Activated CD4-positive, CD25-positive, alpha-beta regulatory T cell (primary cell): ENCODE measurements at places on chromosomes 13 and 19.

- no peak for DNase-seq
Observed at GRCh38 chr19:45218426-45218825, 26.8 kb downstream of the EXOC3L2 start.

- DNase-seq = no peak
Observed at GRCh38 chr19:45348367-45349125, 8.0 kb downstream of the KLC3 start.

DNA sequence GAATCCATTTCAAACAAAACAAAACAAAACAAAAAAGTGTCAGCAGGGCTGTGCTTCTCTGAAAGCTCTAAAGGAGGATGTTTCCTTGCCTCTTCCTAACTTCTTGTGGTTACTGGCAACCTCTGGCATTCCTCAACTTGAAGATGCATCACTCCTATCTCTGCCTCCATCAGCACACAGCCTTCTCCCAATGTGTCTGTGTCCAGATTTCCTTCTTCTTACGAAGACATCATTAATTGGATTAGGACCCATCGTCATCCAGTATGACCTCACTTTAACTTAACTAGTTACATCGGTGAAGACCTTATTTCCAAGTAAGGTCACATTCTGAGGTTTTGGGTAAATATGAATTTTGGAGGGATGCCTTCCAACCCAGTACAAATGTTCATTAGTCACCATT lies 33.8 kb upstream of the GTF2F2 start:
- no peak for DNase-seq

DNA sequence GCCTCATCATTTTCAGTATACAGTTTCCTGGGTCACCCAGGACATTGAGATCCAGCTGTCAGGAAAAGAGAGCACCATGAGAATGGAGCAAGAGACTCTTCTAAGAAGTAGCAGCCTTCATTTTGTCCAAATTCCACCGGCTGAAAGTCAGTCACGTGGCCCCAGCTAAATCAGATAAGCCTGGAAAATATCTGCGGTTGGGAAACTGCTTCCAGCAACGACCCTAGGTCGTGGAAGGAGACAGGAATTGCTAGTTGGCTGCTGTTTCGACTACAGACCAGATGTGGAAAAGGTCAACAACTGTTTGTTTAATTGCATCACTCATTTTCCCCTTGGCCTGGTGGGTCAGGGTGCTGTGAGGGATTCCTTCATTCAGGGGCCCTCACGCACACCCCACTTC lies 107.0 kb downstream of the ZNF536 start:
- no peak for DNase-seq

GRCh38 chr13:67277581-67277980 lies 47.4 kb upstream of the PCDH9 start:
- no peak for DNase-seq

DNA sequence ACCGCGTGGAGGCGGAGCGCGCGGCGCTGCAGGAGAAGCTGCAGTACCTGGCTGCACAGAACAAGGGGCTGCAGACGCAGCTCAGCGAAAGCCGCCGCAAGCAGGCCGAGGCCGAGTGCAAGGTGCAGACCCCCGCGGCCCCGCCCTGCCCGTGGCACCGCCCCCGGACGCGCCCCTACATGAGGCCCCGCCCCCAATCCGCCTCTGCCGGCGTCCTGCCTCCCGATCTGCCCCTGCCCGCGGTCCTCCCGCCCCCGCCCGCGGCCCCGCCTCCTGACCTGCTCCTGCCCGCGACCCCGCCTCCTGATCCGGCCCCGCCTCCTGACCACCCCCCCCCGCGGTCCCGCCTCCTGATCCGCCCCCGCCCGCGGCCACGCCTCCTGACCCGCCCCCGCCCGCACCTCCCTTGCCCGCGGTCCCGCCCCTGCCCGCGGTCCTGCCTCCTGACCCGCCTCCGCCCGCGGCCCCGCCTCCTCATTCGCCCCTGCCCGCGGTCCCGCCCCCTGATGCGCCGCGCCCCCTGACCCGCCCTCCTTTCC lies 11.7 kb downstream of the PRR36 start:
- DNase-seq = peak; percentile 51

DNA sequence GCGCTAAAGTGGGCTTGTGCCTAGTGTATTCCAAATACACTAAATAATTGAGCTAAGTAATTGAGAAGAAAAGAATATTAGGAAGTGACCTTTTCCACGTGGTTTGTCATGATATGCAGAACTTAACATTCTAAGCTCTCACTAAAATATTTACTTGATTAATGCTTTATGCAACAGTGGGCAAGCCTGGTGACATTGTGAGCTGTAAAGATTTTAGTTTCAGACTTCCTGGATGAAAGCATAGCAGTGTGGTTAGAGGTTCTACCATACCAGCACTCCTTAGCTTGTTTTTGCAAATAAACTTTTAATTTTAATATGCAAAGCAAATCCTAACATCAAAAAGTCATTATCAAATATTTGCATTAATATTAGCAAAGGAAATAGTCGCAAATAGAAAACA lies 1065.1 kb upstream of the SPRY2 start:
- DNase-seq = no peak

DNA sequence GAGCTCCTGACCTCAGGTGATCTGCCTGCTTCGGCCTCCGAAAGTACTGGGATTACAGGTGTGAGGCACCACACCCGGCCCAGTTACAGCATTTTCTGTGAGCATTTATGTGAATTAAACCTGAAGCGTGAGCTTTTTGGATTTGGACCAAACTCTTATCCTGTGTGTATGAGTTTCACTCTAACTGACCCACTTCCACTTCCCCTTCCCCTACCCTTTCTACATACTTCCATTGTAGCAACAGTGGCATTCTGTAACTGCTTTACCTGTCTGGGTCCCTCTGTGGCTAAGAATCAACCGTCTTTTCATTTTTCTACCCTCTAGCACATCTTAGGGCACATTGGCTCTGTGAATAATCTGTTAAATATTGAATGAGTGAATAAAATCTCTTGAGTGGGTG lies 16.2 kb downstream of the FRY start:
- no peak for DNase-seq

GRCh38 chr19:19480688-19481087 lies 34.7 kb downstream of the TSSK6 start:
- no peak for DNase-seq

DNA sequence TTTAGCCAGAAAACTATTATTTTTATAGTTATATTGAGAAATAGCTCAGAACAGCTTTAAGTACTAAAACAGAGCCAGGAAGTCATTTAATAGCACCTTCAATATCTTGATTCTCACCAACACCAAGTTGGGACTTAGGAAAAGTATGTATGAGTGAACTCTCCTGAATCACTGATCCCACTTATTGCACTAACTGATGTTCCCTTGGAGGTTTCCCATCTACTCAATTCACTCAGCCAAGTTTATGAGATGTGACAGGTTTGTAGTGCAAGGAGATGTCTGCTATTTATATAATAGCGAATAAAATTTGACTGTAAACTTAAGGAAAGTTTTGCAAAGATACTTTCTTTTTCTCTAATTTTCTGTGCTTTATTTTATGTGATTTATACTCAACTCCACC lies 1147.6 kb upstream of the PCDH20 start:
- no peak for DNase-seq

DNA sequence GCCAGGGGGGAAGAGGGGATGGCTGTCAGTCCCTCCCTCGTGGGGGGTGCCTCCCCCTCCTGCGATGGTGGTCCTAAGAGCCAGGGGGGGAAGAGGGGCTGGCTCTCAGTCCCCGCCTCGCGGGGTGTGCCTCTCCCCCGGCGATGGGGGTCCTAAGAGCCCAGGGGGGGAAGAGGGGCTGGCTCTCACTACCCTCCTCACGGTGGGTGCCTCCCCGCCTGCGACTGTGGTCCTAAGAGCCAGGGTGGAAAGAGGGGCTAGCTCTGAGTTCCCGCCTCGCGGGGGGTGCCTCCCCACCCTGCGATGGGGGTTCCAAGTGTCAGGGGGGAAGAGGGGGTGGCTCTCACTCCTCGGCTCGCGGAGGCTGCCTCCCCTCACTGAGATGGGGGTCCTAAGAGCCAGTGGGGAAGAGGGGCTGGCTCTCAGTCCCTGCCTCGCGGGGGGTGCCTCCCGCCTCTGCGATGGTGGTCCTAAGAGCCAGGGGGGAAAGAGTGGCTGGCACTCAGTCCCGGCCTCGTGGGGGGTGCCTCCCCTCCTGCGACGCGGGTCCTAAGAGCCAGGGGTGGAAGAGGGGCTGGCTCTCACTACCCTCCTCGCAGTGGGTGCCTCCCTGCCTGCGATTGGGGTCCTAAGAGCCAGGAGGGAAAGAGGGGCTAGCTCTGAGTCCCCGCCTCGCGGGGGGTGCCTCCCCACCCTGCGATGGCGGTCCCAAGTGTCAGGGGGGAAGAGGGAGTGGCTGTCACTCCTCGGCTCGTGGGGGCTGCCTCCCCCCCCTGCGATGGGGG lies 2325.6 kb upstream of the PCDH20 start:
- DNase-seq = no peak

DNA sequence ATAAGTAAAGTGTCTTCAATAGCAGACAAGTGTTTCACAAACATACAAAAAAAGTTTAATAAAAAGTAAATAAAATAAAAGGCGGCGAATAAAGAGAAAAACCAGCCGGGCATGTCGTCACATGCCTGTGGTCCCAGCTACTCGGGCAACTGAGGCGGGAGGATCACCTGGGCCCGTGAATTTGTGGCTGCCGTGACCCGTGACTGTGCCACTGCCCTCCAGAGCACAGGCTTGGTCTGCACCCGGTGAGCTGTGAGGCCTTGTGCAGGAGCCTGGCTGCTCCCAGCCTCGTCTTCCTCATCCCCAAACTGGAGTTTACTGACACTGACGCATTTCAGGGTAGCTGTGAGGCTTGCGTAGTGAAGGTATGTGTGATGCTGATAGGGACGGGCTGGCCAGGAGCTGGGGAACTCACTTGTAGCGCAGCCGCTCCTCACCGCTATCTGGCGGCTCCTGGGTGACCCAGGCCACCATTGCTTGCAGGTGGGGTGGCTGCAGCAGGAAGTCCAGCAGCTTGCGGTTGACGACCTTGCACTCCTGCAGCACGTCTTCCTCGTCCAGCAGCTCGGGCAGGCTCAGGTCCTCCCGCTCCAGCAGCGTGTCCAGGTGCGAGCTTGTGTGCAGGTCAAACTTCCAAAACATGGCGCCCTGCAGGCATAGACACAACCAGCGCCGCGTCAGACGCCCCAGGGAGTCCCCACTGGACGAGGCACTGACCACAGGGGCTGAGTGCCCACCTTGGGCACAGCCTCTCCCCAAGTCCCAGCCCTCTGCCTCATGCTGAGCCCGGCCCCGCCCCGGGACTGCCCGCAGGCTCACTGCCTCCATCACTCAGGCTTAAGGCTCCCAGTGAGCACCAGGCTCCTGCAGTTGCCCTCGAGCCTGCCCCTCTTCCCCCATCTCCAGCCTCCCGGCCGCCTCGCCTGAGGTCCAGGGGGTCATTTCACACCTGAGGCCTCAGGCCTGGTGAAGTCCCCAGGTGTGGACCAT lies 12.1 kb downstream of the PPP6R1 start:
- DNase-seq = no peak

DNA sequence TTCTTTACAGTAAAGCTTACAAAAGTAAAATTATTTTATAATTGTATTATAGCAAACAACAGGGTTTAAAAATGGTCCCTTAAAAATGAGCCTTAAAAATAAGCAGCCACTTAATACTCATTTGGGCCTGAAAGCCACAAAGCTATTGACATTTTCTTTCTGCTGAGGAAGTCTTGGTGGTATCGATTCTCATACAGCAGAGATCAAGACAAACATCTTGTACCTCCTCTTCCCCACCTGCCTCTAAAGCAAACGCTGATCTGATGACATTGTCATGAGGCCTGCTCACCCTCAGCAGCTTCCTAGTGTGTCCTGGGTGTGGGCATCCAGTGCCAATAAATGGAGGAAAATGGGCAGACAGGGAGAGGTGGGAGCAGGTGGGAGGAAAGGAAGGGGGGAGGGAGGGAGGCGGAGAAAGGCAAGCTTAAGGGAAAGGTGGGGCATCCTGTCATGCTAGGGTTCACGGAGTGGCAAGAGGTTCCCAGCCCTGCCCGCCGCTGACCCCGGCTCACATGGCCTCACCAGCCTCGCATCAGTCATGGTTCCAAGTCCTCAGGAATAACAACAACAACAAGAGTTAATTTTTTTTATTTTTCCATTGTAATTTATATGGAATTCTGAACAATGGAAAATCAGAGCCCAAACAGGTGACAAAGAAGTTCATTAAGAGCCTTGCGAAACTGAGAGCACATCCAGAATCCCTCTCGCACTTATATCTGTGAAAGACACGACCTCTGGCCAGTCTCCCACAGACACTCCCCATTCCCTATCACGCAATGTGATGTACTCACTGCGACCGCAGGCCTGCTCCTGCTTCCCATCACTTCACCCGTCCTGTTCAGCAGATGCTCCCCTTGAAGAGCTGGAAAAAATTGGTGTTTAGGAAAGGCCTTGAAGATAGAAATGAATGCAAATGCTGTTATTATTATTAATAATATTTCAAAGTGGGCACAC lies 15.1 kb upstream of the ATP11A start:
- DNase-seq = no peak

GRCh38 chr13:102779436-102780159 lies 6.0 kb upstream of the TEX30 start:
- no peak for DNase-seq

- DNase-seq = no peak
Observed at GRCh38 chr19:8575467-8575997, 1.7 kb downstream of the MYO1F start.

DNA sequence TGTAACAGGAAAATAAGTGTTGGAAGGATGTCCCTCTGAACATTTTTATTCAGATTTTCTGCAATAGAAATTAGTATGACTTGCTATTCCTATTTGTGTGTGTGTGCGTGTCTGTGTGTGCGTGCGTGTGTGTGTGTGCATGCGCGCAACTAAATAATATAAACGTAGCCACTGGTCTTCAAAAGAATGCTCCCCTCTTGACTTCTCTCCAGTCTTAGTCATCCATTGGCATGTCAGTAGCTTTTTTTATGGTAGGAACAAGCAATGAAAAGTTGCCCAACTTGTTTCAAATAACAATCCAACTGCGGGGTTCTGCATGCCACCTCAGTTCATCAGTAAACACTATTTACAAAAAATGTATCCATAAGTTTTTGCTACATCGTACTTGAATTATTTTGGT lies 249.6 kb downstream of the GPC6 start:
- DNase-seq = no peak

- no peak for DNase-seq
Observed at GRCh38 chr19:8355631-8356402, 8.1 kb upstream of the ANGPTL4 start.

- DNase-seq = no peak
Observed at GRCh38 chr13:113526466-113527220, 36.1 kb upstream of the DCUN1D2 start.

DNA sequence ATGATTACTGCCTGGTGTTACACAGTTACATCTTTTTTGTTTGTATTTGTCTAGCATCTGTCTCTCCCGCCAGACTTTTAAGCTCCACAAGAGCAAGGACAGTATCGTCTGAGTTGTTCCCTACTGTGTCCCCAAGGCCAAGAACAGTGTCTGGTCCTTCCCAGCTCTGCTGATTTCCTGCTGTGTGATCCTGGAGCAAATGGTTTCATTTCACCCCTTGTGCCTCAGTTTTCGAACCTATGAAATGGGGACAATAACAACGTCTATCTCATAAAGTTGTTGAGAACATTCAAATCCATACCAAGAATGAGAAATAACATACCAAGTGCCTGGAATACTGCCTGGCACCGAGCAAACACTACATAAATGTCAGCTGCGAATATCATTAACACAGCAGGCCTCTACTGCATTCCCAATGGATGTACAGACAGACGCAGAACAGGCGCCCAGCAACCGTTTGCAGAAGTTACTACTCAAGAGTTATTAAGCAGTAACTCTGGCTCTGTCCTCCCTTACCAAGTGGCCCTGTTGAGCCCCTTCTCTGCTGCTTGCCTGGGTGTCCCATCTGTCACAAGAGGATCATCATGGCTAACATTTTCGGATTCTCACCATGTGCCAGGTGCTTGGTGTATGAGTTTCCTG lies 11.4 kb downstream of the XRCC1 start:
- DNase-seq = no peak

- DNase-seq = no peak
Observed at GRCh38 chr19:6423499-6424194, 964 bp downstream of the KHSRP start.
